ENCODE measurements at places on chromosomes 1 and 21.

DNA sequence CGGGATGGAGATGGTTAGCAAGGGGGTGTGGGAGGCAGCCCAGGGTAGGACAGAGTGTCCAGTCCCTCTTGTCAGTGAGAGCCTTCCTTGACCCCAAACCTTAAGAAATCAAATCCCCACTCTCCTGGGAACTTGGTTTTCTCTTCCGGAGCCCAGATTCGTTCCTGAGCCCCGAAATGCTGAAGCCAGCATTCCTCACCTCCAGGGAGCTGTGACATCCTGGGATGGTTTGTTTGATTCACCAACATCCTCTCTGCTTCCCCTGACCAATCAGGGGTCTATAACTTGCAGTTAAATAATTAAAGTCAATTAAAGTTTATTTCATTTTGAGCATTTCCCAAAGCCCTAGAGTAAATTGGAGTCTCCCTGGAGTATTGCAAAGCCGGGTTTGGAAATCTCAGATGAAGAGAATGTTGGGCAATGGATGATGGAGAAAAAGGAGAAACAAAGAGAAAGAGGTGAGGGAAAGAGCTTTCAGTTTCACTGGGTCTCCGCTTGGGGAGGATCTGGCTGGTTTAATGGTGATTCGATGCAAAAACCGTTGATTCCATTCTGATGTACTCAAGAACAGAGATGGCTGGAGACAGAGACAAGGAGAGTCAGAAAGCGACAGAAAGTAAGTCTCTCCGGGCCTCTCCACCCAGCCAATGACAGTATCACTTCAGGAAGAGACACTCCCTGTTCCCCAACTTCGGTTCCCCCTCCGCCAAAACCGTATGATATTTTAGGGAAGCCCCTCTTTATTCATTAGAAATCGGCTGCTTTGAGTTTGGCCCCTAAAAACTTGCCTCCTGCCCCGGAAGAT, 12.8 kb upstream of the ALX3 start:
- DNase-seq: no peak

GRCh38 chr1:89466307-89466930, 58.2 kb upstream of the LRRC8B start:
- no peak for DNase-seq

GRCh38 chr1:116738673-116739370, 15.4 kb upstream of the CD2 start:
- DNase-seq: peak; percentile 74

GRCh38 chr1:115423776-115424175, 85.7 kb upstream of the NGF start:
- DNase-seq: no peak

- DNase-seq: no peak
These were observed 17.6 kb upstream of the PTTG1IP start for GRCh38 chr21:44890961-44891541.

GRCh38 chr1:9653210-9653490, 1.6 kb downstream of the PIK3CD start:
- no peak for DNase-seq

DNA sequence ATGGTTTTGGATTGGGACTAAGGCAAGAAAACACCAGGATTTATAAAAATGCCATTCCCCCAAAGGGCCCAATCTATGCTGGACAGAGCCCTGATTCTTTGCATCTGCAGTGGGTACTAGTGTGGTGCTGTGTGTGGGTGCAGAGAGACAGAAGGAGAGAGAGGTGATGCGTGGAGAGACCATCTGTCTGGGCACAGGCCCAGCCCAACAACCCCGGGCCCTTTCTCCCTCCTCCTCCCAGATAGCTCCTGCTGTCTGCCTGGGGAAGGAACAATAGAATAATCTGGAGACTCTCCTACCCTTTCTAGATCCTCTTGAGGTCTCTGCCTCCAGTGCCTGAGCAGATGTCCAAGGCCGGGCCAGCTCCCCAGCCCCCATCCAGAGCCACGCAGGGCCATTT, 15.1 kb downstream of the KIAA1614 start:
- DNase-seq: no peak

DNA sequence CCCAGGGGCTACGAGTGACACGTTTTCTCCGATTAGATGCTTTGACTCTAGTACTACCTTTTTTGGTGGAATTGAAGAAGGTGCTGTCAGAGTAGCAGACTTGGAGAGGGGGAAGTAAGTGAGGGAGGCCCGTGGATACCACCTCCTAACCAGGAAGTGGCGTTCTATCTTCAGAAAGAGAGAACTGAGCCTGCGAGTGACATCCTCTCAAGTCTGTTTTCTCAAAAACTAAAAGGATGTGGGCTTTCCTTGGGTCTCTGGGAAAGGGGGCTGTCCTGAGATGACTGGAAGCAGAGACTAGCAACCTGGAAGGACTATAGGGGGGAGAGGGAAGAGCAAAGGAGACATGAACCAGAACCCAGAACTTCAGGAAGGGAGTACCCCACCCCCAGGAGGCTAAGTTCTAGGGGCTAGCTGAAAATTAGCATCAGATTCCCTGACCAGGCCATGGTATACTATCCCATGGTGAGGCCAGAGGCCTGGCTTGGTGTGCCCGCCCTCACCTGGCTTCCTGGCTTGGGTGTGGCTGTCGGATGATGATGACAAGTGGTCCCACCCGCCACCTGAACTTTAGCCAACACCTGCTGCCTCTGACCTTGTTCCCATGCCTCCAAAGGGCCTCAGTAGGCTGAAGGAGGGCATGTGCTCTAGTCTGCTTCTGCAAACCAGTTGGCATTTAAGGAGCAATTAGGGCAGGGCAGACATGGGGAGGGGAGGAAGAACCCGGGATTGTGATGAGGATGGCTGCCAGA, 49.1 kb downstream of the ATP2B4 start:
- DNase-seq: no peak

- DNase-seq: no peak
These were observed 165.0 kb upstream of the VAMP3 start for GRCh38 chr1:7606096-7606495.

- no peak for DNase-seq
These were observed 39.0 kb downstream of the PTPRC start for GRCh38 chr1:198677871-198678270.

DNA sequence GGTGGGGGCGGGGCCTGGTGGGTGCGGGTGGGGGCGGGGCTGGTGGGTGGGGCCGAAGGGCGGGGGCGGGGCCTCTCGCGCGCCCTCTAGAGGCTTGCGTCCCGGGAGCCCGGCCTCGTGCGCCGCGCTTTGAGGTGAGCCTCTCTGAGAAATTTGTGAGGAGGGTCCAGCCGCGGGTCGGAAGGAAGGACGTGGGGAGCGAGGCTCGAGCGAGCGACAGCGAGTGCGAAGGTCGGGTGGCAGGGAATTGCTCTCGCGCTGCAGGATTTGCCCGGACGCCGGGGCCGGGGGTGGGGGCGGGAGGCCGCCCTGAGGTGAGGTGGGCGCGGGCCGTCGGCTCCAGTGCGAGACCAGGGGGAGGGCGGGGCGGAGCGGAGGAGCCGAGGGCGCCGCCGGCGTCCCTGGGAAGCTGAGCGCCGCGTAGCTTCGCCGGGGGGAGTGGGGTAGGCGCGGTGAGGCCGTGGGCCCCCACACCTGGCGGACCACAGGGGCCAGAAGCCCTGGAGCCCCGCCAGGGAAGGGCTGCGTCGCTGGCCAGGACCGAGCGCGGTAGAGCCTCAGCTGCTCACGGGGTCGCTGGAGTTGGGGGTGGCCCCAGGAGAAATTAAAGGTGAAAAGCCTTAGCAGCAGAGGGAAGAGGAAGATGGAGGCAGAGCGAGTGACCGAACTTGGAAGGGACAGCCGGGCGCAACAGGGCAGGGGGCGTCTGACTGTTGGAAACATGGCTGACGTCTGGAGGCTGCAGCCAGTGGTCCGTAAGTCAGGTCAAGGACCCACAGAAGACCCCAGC, 754 bp upstream of the LSS start:
- no peak for DNase-seq

GRCh38 chr1:41392528-41392924, 31.3 kb downstream of the FOXO6 start:
- DNase-seq: no peak

DNA sequence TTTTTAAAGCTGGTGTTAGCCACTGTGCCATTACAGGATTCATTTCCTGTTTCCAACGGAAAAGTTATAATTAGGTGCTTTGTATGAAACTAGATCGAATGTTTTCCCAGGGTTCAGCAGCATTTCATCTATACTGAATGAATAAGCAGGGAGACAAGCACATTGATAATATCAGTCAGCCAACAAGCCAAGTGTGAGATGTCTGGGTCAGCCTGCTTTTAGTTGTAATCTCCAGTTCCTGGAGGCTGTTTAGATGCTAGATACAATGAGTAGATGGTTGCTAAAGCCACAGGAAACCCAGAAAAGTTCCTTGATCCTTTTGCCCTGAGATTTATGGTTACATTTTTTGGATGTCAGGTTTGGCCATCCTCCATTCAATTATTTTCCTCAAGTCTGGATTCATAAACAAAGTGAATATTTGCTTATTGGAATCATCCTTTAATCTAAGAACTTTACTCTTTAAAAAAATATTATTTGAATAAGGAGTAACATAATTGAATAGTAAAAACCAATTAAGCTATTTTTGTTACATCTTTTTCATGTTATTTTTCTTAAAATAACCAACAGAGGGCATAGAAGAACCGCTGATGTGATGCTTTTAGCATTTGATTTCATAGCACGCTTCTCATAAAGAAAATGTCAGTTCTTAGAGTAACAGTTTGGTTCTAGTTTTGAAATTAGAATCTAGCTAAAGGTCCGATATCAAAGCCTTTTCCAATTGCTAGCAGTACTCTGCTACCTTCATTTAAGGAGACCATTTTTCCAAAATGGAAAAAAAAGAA, 76.6 kb downstream of the HSPA13 start:
- DNase-seq: no peak

Data from T-cell (primary cell).